MCF 10A (cell line): ENCODE measurements at places on chromosomes 4 and X.

DNA sequence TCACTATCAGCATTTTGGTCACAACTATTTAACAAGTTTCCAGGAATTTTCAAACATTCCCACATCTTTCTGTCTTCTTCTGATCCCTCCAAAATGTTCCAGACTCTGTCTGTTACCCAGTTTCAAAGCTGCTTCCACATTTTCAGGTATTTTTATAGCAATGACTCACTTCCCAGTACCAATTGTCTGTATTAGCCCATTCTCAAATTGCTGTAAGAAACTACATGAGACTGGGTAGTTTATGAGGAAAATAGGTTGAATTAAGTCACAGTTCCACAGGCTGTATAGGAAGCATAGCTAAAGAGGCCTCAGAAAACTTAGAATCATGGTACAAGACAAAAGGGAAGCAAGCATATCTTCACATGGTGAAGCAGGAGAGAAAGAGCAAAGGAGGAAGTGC lies 475.0 kb upstream of the PCDH7 start:
- DNase-seq: no peak

DNA sequence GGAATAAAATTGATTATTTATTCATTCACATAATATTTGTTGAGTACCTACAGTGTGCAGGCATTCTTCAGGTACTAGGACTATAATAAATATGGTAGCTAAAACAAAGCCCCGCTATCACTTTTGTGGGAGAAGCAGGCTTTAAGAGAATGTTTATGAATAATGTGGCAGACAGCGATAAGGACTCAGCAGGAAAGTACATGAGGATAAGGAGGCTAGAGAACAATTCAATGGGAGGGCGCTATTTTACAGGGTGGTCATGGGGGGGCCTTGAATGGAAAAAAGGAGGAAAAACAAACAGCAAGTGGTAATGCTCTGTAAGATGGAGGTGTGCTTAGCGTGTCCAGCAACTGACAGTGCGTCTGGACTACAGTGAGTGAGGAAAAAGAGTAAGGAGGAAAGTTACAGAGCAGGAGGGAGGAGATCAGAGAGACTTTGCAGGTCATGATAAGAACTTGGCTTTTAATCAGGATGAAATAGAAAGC lies 264.2 kb upstream of the ETNPPL start:
- DNase-seq: no peak

- no peak for DNase-seq
These were observed 6.8 kb downstream of the GABRA3 start for GRCh38 chrX:152444338-152444737.

GRCh38 chr4:141058591-141059512 lies 74.4 kb downstream of the RNF150 start:
- DNase-seq: no peak

- no peak for DNase-seq
These were observed 46.7 kb downstream of the PTCHD1 start for GRCh38 chrX:23381099-23382087.

DNA sequence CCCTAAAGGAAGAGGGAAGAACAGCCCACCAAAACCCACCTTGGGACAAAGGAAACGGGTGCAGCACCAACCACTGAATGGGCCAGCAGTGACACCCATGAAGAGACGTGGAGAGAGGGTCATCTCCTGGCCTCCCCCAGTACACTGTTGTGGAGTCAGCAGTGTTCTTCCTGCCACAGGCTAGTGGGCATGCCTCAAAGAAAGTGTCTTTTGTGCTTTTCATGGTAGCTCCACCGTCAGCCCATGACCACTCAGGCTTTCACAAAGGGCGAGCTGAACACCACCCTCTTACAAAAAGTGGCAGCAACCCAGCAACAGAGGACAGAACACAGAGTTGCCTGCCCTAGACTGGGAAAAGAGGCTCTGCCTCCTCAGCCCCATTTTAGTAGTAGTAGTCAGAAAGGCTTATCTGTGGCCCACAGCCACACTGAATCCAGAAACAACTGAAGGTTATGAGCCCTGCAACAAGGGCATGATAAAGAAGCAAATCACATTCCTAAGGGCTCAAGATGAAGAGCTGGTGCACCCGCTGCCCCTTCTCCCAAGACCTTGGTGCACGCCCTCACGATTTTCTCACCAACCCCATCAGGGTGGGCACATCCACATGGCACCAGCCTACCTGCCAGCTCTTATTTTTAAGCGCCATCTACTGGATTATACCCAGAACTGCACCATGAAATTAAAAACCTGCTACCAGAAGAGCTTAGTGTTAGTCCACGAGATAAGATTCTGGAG lies 53.1 kb downstream of the RAB28 start:
- peak; percentile 11 for DNase-seq
